ENCODE measurements at places on chromosomes 7 and 10. TPM values are rescaled to one million over a fixed set of nuclear protein-coding genes. Genes with fewer than 3 reads are reported as not detected.

GPR15LG gene
- not detected for total RNA-seq

PTCD1 gene
- total RNA-seq: 1.3 TPM

CADPS2 gene
- total RNA-seq: 26.9 TPM

TMEM229A gene
- total RNA-seq: 3.8 TPM

PIK3CG gene
- total RNA-seq: not detected

ASIC3 gene
- not detected for total RNA-seq

ALOX5 gene
- total RNA-seq: not detected

GIMAP1 gene
- not detected for total RNA-seq

CHRM2 gene
- 26.4 TPM for total RNA-seq

EVX1 gene
- not detected for total RNA-seq

SLC26A3 gene
- total RNA-seq: not detected

VKORC1L1 gene
- total RNA-seq: 8.7 TPM

SORCS1 gene
- not detected for total RNA-seq

MRC1 gene
- 0.08 TPM for total RNA-seq

TMEM178B gene
- not detected for total RNA-seq

STEAP1B gene
- total RNA-seq: 38.6 TPM

Measured in fibroblast of the aortic adventitia (primary cell).